ENCODE measurements at places on chromosomes 7 and 10.

DNA sequence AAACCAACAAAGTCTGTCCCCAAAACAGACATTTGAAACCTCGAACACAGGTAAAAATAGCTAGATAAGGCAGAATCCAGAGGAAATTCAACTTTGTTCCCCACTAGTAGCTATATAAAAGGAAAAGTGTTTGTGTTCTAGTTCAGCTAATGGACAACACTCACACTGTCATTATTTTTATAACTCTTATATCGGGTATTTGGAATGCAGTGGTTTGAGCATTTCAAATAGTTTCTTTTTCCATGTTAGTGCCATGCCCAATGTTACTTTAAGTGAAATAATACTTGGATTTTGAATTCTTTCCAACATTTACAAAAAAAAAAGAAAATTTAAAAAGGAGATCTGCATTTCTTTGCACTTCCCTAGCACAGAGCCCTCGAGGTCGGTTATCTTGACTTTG lies 213.6 kb downstream of the DOCK4 start:
- DNase-seq: no peak

DNA sequence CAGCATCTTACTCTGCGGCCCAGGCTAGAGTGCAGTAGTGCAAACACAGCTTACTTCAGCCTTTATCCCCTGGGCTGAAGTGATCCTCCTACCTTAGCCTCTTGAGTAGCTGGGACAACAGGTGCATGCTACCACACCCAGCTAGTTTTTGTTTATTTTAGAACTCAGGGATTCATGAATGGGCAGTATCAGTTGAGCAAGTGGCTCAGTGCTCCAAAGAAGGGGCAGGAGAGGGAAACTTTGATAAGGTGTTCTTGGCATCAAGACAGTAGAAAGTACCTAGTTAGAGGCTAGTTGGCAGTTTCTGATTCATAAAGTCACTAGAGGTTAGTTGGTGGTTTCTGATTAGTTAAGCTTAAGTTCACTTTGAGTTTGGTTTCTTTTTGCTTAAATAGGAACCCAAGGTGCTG lies 18.4 kb downstream of the TRIM24 start:
- no peak for DNase-seq

DNA sequence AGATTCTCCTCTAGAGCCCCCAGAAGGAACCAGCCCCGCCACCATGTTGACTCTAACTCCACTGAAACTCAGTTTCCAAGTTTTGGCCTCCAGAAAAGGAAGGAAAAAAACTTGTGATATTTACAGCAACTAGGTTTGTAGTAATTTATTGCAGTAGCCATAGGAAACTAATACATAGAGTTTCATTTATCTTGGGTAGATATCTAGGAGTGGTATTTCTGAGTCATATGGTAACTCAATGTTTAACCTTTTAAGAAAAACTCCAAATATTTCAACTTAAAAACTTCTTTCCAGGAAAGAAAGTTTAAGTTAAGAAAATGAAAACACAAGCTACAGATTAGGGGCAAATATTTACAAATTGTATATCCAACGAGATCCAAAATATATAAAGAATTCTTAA lies 576.7 kb downstream of the KCNMA1 start:
- DNase-seq: no peak

DNA sequence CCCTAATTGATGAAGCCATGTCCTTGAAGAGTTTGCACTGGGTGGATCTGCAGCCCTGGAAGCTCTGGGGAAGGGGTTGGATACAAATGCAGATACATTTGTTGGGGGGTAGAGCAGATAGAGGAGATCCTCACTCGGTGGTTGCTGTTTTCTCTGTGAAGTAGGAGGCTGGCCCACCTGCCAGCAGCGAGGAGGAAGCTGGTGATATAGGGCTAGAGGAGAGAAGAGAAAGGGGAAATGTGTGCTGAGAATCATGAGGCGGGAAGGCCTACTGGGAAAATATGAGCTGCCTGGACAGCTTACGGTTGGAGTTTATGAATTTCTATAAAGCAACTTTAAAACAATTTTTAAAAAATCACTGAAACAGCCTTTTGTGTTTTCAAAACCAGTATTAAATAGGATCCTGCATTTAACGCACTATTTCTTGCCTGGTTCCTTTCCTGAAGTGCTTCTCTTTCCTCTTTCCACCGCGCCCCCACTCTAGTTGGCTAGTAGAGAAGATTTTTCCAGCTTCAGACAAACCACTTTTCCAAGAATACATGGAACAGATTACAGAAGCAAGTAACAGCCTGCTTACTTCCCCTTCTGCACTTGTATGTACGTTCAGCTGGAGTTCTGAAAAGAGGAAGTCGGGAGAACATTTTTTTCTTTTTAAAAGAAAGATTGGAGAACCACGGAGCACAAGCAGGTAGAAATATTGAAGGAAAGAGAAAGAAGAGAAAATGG lies 100.6 kb upstream of the GLCCI1 start:
- DNase-seq: no peak

DNA sequence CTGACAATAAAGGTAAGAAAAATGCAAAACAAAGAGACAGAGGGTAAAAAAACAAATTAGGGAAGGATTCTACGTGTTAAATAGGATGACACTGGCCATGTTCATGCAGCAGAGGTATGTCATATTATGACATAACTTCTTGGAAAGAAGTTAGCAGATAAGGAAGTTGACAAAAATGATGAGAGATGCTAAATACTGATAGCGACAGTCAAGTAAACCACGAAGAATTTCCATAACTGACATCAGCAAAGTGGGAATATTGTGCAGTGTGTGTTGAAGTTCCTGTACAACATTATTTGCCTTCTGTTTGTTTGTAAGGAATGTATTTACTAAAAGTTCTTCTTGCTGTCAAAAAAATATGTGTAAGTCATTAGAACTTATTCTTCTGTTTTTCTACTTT lies 29.5 kb downstream of the MDH2 start:
- DNase-seq: no peak

GRCh38 chr10:121956111-121957061 lies 18.6 kb downstream of the NSMCE4A start:
- no peak for DNase-seq

DNA sequence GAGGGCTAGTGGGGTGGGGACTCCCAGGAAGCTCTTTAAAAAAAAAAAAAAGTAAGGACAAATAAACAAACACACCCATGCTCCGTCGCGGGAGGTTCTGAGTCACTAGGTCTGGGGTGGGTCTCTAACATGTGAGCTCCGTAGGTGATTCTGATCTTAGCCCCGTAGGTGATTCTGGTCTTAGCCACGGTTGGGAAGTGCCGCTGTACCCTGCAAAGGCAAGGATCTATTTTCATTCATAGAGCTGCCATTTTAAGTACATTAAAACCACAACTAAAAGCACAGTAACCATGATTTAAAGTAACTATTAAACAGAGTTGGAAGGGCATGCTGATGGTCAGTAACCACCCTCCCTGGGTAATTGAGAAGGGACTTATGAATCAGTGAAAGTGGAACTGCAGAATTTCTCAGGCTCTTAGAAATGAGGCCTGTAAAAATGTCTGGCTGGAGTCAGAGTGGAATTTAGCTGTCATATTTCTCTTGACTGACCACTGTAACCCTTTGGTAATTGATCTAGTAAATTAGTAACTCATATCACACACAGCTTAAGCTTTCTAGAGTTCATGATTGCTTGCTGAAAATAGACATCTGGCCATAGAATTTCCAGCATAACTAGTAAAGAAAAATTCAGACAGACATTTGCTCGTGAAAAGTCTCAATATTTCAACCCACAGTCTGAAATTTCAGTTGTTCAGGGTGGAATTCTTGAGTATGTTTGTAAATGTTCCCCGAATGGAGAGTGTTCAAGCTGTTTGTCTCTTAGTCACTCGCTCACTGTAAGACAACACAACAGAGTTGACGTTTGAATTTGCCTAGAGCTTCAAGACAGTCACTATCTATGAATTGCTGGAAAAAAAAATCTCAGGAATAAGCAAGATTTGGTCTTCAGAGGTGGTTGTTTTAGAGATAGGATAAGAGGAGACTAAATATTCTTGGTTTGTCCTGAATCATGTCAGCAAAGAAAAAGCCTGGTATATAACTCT lies 34.2 kb upstream of the TCF7L2 start:
- DNase-seq: no peak

GRCh38 chr10:97279121-97279815 lies 13.2 kb downstream of the ARHGAP19 start:
- no peak for DNase-seq

GRCh38 chr10:29452546-29452945 lies 163.7 kb downstream of the LYZL1 start:
- DNase-seq: no peak

DNA sequence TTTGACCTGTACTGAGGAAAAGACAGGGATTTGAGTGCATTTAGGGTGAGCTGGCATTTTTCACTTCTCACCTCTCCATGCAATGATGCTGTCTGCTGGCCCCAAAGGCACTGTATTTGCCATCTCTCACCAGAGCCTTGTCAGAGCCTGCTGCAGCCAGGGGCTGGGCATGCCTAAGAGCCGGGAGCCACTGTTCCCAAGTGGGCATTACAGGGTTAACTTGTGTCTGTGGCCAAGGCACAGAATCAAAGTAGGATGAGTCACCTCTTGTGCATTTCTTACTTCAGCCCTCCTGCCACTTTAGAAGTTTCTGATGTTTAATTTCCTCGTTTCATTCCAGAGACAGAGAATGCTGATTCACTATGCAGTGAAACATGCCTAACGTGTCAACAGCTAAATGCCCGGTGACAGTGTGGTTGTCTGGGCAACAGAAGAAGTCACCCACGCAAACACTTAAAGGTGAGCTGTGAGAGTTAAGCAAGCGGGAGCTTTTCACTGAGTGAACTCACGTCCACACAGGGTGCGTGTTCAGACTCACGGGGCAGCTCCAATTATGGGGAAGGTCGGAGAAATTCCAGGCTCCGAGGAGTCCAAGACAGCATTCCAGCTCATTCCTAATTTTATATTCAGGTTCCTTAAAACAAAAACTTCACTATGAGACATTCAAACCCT lies 57.1 kb upstream of the IGFBP3 start:
- no peak for DNase-seq

GRCh38 chr10:74593470-74593869 lies 232.9 kb upstream of the KAT6B start:
- DNase-seq: no peak

DNA sequence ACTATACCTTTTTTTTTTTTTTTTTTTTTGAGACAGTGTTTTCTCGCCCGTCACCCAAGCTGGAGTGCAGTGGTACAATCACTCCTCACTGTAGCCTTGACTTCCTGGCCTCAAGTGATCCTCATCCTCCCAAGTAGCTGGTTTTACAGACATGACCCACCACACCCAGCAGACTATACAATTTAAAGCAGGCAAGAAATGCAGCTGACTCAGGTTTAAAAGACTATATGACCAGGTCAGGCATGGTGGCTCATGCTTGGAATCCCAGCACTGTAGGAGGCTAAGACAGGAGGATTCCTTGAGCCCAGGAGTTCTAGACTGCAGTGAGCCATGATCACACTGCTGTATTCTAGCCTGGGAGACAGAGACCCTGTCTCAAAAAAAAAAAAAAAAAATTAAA lies 89.5 kb upstream of the AUTS2 start:
- DNase-seq: no peak

GRCh38 chr10:129935102-129935866 lies 28.8 kb downstream of the EBF3 start:
- no peak for DNase-seq

- no peak for DNase-seq
These were observed 128.5 kb upstream of the STEAP1 start for GRCh38 chr7:90025771-90026170.

GRCh38 chr10:106571192-106571946 lies 593.1 kb downstream of the SORCS1 start:
- no peak for DNase-seq

Measured in gastrocnemius medialis (tissue), 4 donors.